ENCODE measurements at places on chromosomes 1 and 21.
A peak's percentile ranks its signal among the peaks of the same experiment; 100 is the strongest.

GRCh38 chr21:41511858-41512257 lies 3.9 kb upstream of the TMPRSS2 start:
- DNase-seq = no peak

GRCh38 chr1:51444096-51444495 lies 75.0 kb downstream of the EPS15 start:
- no peak for DNase-seq

DNA sequence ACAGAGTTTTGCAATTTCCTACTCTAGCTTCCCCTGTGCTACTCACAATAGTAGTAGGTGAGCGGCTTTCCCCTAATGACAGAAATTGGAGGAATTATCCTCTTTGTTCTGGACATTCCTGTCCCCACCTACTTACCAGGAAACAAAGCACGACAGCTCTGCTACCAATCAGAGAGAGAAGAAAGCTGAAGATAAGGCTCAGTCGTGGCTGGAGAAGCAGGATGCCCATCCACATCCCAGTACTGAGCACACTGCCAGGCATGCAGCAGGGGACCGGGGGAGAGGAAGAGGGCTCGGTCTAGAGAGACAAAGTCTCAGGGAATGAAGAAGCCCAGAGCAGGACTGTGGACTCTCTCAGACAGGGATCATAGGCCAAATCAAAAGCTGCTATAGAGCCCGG lies 134.1 kb upstream of the KRTAP19-8 start:
- DNase-seq = no peak

- no peak for DNase-seq
These were observed 31.2 kb downstream of the TSEN15 start for GRCh38 chr1:184082541-184083415.

DNA sequence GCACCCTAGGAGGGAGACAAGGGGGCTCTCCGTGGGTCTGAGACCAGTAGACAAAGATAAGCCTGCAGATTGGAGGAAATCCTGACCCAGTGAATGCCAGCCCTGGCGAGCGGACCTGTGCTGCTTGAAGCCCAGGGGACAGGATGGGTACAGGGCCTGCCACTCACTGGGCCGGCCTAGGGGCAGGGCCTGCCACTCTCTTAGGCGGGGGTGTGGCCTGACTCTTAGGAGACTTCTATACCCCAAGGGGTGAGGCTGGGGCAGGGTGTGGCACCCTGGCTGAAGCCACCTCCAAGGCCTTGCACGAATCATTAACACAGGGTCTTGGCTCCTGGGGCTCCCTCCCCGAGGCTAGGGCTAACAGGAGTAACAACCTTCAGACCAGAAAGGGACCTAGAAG lies 30.7 kb downstream of the TRIM62 start:
- no peak for DNase-seq

DNA sequence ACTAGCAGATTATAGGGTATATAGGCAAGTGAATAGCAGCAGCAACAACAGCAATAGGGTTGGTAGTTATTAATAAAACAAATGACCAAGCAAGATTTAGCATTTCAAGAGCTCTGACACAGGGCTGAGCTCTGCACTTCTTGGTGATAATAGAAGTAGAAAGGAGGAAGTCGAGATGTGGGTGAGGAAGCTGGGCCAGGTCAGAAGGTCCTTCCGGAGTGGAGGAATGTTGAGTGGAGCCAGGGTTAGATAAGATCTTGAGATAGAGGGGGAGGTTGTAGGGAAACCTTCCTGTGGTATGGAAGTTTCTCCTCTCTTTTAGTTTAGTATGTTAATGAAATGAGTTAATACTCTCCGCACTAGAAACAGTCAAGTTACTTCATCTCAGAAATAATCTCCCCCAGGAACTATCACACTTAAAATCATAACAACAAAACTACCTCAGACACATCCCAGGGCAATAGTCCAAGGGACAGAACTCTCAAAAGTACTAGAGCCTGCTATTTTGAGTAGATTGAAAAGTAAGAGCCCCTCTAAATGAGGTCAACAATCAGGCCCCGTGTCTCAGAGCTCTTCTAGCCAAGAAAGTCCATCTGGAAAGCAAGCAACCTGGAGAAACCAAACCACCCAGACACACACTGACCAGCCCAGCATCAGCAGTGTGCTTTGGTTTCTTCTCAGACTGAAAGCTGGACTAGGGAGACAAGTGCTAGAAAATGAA lies 45.4 kb upstream of the ATP1B1 start:
- DNase-seq = no peak

DNA sequence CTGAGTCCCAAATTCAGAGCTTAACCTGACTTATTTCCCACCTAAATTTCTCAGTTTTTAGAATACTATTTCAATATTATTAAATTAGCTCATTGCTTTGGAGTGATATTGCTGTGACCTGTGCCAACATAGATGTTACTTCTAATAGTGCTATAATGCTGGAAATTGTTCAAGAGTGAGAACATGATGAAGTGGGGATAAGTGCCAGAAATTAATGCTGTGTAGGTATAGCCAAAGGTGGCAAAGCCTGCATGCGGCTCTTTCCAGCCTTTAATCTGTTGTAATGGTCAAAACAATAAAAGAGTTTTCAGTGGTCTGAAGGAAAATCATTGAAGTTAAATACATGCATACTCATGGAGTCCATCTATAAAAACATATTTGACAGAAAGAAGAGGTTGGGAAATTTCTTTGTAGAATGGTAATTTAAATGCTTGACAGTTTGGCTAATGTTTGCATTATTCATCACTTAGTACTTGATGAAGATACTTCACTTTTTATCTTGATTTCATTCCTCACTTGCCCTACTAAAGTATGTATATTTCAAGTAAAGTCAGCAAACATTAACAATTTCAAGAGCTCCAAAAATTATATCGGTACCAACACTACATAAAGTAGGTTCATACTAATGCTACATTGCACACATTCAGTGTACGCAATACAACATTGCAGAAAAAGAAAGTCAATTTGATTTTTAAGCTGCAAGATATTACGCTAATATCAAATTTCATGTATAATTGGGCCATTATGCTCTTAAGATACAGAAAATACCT lies 82.1 kb downstream of the OLFM3 start:
- DNase-seq = no peak

GRCh38 chr1:57943365-57943764 lies 519.5 kb upstream of the DAB1 start:
- no peak for DNase-seq

- no peak for DNase-seq
These were observed 17.1 kb downstream of the CAPZA1 start for GRCh38 chr1:112636597-112637253.

- DNase-seq = no peak
These were observed 144.0 kb upstream of the ADGRL4 start for GRCh38 chr1:79150576-79150975.

DNA sequence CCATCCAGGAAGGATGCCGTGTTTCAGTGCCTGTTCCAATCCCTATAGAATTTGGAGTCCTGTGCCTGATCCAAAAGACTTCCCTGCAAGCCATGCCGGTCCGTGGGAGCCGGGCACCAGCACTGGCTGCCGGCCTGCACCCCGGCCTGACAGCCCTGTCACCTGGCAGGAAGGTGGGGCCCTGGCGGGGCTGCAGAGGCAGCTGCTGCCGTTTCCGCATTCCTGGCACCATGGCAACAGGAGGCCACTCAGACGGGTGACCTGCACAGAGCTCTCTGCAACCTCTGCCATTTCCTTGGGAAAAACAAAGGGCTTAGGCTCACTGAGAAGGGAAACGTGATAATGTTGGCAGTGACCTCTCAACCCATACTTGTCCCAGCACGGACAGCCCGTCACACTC lies 63.2 kb upstream of the TMEM51 start:
- DNase-seq = peak; percentile 75

DNA sequence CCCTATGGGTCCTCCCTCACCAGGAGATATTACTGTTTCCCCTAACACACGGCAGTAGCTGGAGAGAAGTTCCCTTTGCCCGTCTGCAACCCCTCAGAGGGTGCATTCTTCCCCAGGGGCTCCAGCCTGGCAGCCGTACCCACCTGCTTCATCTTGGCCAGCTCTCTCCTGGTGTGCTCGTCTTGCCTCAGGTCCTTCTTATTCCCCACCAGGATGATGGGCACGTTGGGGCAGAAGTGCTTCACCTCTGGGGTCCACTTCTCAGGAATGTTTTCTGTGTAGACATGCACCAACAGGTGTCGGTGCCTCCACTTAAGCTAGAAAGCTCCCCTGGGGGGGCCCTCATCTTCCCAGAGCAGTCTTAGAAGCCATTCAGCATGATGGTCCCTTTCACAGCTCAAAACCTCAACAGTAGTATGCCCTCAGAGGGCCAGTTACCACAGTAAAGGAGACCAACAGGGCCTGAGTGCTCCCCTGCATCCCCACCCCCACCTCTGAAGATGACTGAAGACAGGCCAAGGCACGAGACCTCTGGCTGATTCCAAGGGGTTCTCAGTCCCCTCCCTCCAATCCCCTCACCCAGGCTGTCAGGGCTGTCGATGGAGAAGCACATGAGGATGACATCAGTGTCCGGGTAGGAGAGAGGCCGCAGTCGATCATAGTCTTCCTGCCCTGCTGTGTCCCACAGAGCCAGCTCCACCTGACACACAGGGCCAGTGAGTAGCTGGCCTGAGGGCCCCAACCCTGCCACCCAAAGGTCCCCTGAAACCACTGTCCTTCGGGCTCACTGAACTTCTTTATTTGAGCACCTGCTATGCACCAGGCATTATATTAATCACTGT lies 4.3 kb downstream of the RHOC start:
- no peak for DNase-seq

DNA sequence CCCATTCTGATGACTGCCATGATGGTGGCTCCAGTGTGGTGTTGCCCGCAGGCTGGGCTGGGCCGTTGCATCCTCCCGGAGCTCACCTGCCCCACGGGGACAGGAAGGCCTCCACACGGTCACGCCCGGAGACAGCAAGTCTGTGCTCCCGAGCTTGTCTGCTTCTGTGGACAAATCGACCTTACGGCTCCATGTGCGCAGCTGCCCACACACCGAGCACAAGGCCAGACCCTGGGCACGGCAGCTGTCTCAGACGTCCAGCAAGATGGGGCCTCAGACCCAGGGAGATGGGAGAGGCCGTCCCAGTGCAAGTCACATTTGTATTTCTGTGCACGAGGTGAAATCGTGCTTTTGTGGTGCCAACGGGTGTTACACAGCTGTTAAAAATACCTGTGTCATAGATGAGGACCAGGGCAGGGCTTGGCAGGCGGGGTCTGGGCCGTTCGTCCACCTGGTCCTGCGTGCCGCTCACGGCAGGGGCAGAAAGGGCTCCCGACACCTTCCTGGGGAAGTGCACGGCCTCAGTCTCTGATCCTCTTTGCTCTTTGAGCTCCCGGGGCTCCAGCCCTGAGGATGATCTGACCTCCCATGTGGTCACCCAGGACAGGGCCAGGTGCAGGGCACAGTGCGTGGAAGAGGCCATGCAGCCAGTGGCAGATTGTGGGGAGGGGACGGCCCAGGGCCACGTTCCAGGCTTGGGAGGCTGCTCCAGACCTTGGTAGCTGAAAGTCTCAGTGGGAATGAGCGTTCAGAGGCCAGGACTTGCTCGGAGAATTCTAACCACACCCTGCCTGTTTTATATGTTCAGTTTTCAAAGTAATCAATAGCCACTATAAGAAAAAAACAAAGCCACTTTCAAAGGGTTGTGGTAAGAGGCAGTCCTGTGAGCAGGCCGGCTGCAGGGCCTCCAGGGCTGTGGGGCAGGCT lies 13.5 kb downstream of the COL6A1 start:
- DNase-seq = no peak

- no peak for DNase-seq
These were observed 51.3 kb downstream of the DNAJC6 start for GRCh38 chr1:65360648-65361047.

DNA sequence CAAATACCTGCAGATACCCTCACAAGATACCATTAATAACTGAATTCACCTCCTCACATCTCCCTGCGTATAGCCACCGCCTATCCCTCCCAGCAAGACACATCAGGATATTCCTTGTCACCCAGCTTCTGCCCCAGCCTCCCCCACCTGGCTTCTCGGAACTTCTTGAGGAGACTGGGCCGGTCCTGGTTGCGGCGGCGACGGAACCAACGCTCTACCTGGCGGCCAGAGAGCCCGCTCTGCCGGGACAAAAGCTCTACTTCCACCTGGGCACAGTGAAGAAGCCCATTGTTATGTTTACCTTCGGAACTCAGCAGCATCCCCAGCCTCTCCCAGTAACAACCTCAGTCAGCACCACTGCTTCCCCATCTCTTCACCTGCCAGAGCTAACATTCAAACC lies 6.7 kb downstream of the CERS2 start:
- DNase-seq = no peak

DNA sequence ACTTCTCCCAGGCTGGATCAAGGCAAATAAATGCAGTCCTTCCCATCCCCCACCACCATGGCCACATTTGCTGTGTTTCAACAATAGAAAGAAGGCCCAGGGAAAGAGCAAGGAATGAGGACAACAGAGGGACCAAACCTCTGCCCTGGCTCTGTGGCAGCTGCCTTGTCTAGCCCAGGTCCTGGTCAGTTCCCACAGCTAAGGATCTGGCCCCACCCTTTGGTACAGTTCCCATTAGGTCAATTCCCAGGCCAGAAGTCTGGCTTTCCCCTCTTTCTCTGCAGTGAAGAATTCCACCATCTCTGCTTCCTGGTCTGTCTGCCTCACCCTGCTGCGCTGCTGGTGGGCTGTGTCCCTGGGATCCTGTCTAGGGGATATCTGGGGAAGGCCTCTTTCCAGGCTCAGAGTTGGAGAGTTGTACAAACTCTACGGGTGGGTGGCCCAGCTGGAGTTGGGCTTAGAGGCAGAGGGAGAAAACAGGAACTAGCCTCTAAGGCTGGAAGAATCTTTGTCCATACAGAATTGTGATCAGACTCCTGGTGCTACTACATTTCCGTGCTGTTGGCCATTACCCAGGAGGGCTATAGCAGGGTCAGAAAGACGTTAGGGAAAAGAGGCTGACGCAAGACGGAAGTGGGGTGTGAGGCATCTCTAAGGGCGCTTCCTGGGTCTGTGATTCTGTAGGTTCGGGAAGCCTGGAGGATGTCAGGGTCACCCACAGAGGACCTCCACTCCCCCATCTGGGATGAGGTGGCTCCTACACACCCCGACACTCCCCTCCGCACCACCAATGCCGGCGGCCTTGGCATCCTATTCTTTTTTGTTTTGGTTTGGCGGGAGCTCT lies 953 bp upstream of the NDUFS2 start:
- DNase-seq = no peak

DNA sequence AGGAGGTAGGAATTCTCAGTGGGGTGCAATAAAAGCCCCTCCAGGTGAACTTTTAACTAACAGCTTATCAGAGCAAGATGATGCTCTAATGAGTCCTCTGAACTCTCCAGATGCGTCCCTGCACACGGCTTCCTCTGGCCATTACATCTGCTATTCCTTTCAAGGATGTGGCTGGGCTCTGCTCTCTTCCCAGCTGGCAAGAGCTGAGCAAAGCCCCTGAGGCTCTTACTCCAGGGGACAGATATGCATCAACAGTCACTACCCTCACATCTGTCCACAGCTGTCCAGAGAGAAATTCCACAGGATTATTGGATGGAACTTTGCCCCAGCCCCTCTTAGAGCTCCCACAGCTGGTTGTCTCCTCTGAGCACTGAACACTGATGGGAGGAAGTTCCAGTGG lies 267.8 kb downstream of the C1orf94 start:
- no peak for DNase-seq

GRCh38 chr1:56376188-56376984 lies 203.0 kb downstream of the PLPP3 start:
- DNase-seq = no peak

GRCh38 chr1:39499668-39500067 lies 8.2 kb downstream of the BMP8A start:
- DNase-seq = no peak

Measured in SHP77 (cell line).